IMR-90 (cell line): ENCODE measurements at places on chromosomes 11 and 22.
A peak's percentile ranks its signal among the peaks of the same experiment; 100 is the strongest.

DNA sequence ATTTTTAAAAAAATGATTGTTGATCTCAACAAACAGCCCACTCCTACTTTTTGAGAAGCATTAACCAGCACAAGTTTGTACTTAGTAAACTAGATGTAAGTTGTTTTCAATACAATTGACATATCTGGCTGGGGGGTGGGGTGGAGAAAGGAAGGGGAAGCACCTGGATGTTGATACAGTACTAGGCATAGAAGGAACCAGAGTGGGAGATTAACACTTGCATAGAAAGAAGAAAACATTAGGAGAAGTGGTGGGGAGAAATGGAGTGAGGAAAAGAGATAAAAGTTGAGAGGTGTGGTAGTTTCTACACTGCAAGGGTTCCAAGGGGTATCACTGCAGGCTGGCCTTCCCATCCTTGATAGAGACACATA is 10.6 kb upstream of the GAB2 start:
- no peak for DNase-seq

- peak; percentile 81 for DNase-seq
These were observed 4.2 kb upstream of the OSM start for GRCh38 chr22:30270832-30271231.

DNA sequence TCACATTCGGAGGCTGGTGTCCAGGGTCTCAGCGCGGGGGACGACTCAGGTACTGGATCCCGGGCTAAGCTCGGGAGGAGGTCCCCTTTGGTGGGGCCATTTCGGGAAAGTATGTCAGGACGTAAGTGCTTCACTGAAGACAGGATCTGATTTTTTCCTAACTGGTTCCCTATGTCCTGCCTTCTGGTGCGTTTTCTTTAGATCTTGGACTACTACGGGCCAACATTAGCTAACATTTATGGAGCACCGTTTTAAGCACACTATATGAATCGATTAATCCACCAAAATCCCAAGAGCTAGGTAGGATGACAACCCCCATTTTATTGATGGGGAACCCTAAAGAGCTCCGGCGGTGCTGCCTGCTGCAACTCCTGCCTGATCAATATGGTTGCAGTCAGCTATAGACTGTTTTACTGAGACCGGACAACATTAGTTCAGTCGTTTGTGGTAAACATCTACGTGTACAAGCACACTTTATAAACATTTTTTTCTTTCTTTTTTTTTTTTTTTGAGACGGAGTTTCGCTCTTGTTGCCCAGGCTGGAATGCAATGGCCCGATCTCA is 17.0 kb upstream of the WDR74 start:
- no peak for DNase-seq

DNA sequence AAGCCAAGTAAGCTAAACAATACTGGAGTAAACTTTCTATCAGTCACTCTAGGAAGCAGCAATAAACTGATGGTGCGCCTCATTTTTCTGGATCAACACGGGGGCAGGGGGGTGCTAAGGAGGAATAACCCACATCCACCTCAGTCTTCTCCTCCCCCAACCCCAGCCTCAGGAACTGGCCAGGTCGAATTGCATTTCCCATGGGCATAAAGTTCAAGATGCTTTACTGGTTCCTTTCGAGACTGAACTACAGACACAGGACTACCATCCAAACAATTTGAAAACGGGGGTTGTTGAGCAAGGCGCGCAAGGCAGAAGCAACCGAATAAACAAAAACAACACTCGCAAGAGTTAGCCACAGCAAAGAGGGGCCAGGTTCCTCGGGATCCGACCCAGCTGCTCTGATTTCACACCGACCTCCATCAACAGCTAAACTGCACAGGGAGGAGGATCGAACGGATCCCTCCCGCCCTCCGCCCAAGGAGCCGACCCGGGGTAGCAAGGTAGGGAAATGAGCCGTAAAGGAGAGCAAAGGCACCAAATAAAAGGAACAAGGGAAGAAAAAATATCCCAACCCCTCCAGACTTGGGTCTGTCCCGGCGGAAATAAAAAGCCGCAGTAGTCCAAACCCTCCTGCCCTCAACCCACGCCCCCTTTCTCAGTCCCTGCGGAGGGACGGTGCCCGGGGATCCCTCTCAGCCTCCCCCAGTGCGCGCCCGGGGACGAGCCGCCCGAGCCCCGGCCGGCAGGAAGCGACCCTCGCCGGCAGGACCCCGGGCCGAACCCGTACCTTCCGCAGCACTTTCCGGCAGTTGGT is 801 bp downstream of the SESN3 start:
- no peak for DNase-seq

GRCh38 chr11:12241971-12242672 is 131.7 kb downstream of the MICAL2 start:
- DNase-seq = no peak

GRCh38 chr22:44219101-44219870 is 38.6 kb downstream of the PARVG start:
- DNase-seq = no peak

- peak; percentile 66 for DNase-seq
These were observed 177.7 kb downstream of the SNX19 start for GRCh38 chr11:130738611-130739010.

DNA sequence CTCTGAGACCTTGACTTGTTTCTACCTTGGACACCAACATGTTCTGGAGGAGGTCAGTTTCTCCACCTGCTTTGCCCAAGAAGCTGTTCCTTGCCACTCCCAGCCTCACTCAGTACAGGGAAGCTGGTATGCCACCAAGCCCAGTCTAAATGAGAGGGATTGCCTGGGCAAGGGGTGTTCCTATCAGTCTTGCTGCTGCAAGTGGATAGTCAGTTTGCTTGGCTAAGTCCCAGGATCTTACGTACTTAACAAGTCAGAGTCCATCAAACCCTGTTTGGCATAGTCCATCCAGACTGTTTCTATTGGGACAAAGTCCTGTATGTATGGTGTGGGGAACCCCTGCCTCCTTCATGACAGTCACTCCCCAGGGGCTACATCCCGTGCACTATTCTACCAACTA is 66.6 kb downstream of the RPL27A start:
- no peak for DNase-seq

DNA sequence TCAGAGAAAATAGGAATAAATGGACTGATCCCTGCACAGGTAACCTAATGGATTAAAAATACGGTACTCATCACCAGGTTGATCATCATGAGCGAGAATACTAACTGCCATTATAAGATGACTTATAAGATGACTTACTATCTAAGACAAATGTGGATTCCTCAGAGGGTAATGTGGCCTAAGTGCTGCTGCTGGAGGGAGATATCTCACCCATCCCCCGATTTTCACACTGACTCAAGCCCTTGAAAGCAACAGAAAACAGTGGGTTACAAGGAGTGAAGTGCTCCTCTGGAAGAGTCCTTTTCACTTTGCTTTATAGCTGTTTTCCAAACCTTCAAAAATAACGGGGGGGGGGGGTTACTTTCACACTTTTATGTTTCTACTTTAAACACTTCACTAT is 920 bp downstream of the TMEM218 start:
- no peak for DNase-seq

- DNase-seq = peak; percentile 39
These were observed 9.8 kb downstream of the POU2AF3 start for GRCh38 chr11:111308140-111308539.

DNA sequence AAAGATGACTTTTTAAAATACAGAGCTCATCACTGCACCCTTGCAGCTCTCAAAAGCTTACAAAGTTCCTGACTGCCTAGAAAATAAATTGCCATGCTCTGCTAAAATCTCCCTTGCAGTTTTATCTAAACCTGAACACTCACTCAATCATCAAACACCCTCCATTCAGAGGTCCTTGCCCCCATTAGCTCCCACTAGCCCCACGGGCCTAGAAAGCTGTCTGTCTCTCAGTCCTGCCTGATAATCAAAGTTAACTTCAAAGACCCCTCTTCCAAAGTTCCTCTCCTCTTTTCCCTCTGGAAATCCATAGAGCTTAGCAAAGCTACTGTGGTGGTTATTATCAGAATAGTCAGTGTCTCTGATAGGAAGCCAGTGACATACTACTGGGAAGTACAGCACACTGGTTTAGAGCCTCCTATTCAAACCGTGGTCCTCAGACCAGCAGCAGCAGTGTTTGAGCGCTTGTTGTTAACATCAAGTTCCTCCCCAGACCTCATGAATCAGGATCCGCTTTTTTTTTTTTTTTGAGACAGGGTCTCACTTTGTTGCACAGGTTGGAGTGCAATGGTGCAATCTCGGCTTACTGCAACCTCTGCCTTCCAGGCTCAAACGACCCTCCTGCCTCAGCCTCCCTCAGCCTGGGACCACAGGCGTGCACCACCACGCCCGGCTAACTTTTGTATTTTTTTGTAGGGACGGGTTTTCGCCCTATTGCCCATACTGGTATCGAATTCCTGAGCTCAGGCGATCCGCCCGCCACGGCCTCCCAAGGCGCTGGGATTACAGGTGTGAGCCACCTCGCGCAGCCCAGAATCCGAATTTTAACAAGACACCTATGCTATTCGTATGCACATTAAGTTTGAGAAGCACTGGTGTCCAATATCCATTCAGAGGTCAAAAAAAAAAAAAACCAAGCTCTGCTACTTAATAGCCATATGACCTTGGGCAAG is 1.2 kb downstream of the NDUFC2 start:
- no peak for DNase-seq

GRCh38 chr22:48441553-48441850 is 1386.2 kb downstream of the BRD1 start:
- no peak for DNase-seq
